ENCODE measurements at places on chromosomes 1 and 21.

- DNase-seq, result no peak
These were observed 586 bp downstream of the COL24A1 start for GRCh38 chr1:86155807-86156565.

GRCh38 chr1:5915587-5916571 lies 76.3 kb downstream of the NPHP4 start:
- DNase-seq, result no peak

GRCh38 chr1:180094705-180095295 lies 59.9 kb upstream of the QSOX1 start:
- no peak for DNase-seq

- no peak for DNase-seq
These were observed 1.5 kb upstream of the CRABP2 start for GRCh38 chr1:156706657-156707416.

GRCh38 chr1:7329868-7330615 lies 441.1 kb upstream of the VAMP3 start:
- no peak for DNase-seq

- DNase-seq, result no peak
These were observed 3.7 kb upstream of the PAQR6 start for GRCh38 chr1:156251527-156251926.

DNA sequence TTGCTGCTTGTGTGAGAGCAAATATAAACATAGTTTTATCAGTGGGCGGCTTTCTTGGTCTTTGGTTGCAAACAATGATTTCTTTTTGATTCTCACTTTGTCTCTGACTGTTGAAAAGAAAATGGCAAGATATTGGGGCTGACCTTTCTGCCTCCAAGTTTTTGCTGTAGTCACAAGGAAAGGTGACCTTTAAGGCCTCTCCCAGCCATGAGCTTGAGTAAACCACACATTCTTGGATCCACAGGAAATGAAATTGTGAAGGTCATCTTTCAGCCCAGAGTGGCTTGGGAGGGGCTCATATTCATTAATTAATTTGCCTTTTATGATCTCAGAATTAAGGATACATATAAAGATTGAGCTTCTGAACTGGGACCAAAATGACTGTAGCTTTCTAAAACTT lies 241.6 kb downstream of the BACH1 start:
- no peak for DNase-seq

- DNase-seq, result peak; percentile 15
These were observed 42.9 kb upstream of the CD53 start for GRCh38 chr1:110829955-110830553.

- DNase-seq, result no peak
These were observed 27.2 kb upstream of the MGST3 start for GRCh38 chr1:165603810-165604209.

DNA sequence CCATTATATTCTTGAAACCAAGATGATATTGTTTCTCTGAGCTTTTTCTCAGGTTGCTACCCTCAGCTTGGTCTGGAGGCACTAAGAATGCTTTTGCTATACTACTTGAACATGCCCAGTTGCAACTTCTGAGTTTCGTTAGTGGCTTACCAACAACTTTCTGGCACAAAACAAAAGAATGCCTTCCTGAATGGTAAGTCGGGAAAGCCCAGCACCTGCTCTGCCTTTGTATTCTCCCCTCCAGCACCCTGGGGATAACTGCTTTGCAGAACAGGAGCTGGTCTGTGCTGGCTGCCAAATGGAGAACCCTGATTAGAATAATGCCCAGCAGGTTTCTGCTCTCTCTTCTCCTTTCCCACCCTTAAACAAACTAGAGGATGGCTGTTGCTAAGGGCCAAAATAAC lies 149.3 kb downstream of the TGFB2 start:
- DNase-seq, result peak; percentile 97

DNA sequence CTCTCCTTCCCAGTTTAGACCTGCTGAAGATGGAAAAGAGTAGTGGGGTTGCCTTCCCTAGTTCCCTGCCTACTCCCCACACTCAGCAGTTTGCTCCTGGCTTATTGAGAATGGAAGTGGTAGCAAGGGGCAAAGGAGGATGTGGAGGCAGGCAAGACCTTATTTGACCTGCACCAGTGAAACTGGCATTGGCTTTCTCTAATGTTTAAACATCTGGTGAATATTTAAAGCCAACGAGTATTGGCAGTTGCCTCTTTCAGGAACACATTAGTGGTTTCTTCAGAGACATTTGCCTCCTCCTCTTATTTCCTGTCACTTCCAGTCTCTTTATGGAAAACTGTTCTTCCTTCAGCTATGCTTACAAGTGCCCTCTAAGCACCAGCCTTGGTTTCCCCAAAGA lies 62.4 kb upstream of the VAV3 start:
- DNase-seq, result no peak

GRCh38 chr1:110687250-110687649 lies 12.5 kb upstream of the KCNA3 start:
- no peak for DNase-seq

DNA sequence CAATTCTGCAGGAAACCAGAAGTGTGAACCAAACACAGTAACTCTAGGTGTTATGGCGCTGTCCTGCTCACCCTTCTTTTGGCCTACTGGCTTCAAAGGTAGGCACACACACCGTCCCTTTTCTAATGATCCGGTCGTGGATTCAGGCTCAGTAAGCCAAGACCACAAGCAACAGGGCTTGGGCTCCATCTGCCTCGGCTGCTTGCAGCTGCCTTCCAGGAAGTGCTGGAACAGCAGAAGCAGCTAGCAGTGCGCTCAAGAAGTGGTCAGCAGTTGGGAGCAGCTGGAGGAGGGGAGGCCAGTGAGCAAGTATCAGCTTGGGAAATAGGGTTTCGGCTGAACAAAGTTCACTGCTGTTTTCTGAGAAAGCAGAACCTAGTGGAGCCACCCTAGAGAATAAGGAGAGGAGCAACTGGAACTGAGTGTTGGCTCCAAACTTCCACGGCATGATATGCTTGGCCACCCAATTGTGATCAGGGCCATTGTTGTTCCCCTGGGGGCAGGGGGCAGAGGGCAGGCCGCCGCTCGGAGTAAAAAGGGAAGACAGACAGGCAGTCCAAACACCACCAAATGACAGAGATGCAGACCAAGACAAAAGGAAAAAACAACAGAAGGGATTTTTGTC lies 173.4 kb downstream of the TOMM20 start:
- DNase-seq, result peak; percentile 31

GRCh38 chr21:15749861-15750159 lies 20.0 kb downstream of the USP25 start:
- DNase-seq, result no peak

- no peak for DNase-seq
These were observed 35.8 kb upstream of the RIPK4 start for GRCh38 chr21:41802684-41803083.

- DNase-seq, result no peak
These were observed 102.2 kb downstream of the FCRL5 start for GRCh38 chr1:157450106-157450505.

GRCh38 chr1:186375929-186376319 lies 286 bp downstream of the ODR4 start:
- DNase-seq, result no peak

GRCh38 chr1:5643360-5644107 lies 348.7 kb downstream of the NPHP4 start:
- no peak for DNase-seq

- no peak for DNase-seq
These were observed 712 bp downstream of the KCNA2 start for GRCh38 chr1:110605446-110605845.

DNA sequence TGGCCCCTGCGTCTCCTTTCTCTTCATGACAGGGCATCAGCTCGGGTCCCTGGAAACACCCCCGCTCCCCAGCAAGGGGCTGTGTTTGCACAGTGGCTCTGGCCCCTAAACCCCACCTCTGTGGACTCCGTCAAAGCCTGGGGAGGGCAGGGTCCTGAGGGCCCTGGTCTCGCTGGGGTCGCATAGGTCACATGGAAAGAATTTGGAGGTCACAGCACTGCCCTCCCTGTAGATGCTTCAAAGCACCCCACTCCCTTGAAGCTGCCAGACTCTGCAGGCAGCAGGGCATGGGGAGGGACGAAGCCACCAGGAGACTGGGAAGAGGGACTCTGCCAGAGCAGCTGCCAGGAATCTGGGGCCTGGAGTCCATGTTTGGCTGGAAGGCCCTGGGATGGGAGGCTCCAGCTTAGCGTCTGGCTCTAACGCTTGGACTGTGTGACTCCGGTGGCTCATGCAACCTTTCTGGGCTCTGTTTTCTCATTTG lies 36.6 kb upstream of the ECE1 start:
- no peak for DNase-seq

GRCh38 chr1:26838474-26839338 lies 12.2 kb downstream of the ZDHHC18 start:
- DNase-seq, result no peak

DNA sequence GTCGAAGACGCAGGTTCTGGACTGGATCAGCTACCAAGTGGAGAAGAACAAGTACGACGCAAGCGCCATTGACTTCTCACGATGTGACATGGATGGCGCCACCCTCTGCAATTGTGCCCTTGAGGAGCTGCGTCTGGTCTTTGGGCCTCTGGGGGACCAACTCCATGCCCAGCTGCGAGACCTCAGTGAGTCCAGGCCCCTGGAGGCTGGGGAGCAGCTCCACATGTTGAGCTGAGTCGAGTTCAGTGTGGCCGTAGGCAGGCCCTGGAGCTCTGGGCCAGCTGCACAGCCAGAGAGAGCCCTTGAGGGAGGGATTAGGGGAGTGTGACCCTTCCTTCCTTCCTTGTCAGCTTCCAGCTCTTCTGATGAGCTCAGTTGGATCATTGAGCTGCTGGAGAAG lies 1.6 kb downstream of the ELF3 start:
- DNase-seq, result no peak

- no peak for DNase-seq
These were observed 2.6 kb upstream of the CD244 start for GRCh38 chr1:160865337-160865736.

DNA sequence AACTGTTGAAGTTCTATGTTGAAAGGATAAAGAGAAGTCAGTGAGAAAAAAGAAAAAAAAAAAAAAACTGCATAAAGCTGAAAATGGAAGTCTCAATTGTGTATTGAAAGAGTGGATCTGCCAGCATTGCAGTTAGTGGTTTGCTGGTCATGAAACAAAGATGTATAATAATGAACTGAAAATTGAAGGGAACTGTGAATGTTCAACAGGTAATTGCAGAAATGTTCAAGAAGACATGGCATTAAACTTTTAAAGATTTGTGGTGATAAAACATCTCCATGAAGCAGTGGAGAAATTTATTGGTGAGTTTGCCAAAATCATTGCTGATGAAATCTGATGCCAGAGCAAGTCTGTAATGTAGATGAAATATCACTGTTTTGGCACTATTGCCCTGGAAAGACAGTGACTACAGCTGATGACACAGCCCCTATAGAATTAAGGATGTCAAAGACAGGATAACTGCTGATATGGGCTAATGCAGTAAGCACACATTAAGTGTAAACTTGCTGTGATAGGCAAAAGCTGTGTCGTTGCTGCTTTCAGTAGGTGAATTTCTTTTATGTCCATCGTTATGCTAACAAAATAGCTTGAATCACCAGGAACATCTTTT lies 71.0 kb downstream of the RD3 start:
- DNase-seq, result no peak

- peak; percentile 46 for DNase-seq
These were observed 84.0 kb downstream of the PHTF1 start for GRCh38 chr1:113675302-113675701.

GRCh38 chr1:246355411-246356230 lies 151.5 kb downstream of the SMYD3 start:
- peak; percentile 62 for DNase-seq

DNA sequence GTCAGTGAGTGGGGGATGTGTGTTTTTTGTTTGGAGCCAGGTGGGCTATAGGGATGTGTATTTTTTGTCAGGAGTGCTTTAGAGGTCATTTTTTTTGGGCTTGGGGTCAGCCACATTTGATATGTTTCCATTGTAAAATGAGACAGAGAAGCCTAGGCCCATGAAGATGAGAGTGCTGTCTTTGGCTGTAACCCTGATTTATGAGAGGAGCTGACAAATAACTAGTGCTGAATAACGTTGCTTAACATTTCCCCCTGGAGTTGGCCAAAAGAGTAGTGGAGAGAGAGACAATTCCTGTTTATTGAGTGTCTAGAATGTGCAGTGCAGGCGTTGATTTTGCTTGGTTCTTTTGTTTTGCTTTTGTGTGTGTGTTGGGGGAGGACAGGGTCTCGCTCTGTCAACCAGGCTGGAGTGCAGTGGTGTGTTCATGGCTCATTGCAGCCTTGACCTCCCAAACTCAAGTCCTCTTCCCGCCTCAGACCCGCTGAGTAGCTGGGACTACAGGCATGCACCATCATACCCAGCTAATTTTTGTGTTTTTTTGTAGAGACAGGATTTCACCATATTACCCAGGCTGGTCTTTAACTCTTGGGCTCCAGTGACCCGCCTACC lies 64.7 kb downstream of the S1PR1 start:
- no peak for DNase-seq

DNA sequence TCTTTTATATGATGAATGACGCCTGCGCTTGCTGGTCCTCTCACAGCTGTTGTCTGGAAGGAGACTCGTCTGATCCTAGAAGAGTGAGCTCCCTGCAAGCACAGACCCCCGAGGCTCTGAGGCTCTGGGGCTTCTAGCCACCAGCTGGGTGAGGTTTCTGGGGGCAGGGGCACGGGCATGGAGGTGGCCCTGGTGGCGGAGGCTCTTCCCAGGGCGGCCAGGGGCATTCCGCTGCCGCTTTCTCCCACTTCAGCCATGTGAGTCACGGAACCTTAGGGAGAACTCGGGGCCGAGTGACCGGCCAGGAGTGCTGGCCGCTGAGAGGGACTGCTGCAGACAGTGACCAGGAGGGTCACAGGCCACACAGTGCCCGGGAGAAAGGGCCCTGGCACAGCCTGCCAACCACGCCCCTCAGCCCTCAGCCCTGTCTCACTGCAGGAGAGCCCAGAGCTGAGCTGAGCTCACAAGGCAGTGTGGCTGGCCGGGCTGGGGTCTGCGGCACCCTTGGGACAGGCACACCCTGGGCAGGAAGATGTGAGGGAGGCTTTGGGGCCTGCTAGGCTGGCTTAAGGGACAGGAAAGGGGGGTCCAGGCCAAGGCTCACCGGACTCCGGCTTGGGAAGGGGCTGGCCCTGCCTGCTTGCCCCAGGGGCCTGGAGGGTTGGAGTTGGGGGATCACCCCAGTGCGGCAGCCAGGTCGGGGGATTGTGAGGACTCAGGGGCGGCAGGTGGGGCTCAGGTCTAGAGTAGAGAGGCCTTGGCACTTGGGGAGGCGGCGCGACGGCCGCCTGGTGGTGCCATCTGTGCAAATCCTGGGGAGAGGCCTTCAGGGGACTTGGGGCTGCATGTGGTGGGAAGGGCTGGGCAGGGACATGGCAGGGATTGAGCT lies 35.7 kb downstream of the MORN1 start:
- DNase-seq, result no peak
